ENCODE measurements at places on chromosomes 12 and 14.

- no peak for ATAC-seq
Observed at GRCh38 chr12:19799895-19800602, 360.8 kb downstream of the AEBP2 start.

- ATAC-seq = no peak
Observed at GRCh38 chr12:64616201-64616600, 5.9 kb downstream of the RASSF3 start.

GRCh38 chr12:97748298-97748697, 285.7 kb downstream of the RMST start:
- ATAC-seq = peak; percentile 28

GRCh38 chr12:32397696-32398095, 1.7 kb upstream of the FGD4 start:
- no peak for ATAC-seq

DNA sequence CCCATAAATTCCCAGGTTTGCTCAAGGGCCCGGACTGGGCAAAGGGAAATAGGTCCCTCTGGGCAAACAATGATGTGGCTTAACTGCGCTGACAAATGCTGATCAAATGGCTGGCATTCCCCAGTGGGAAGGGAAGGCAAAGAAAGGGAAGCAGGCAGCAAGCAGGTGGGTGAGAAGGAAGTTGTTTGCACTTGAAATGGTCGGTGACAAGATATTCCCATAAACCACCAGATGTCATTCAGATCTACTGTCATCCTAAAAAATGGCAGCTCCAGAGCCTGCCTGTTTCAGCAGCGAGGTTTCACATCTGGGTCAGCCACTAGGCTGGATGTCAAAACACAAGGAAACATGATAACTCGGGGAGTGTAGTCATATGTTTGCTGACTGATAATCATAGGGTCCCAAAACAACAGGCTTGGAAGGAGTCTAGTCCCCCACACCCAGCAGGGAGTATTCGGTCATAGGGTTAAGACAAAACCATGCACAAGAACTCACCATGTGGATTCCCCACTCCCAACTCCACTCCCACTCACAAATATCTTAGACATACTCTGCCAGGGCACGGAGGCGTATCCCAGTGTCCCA, 37.9 kb upstream of the MDM1 start:
- ATAC-seq = no peak

- no peak for ATAC-seq
Observed at GRCh38 chr12:80316222-80316621, 127.8 kb upstream of the PTPRQ start.

DNA sequence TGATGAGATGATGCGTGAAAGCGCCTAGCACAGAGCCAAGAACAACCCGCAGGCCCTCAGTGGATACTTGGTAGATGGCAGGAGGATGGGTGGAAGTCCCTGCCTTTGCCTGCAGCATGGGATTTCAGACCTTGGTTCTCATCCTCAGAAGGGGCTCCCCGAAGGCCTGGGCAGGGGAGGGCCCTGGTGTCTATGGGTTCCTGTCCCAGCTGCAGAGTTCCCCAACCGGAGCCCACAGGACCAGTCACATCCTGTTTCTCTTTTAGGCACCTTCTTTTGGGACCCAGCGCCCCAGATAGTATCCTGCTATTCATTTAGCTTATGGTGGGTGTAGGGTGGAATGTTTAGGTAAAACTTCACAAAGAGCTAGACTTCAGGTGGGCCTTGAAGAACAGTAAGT, 55.5 kb downstream of the CALM1 start:
- ATAC-seq = no peak

DNA sequence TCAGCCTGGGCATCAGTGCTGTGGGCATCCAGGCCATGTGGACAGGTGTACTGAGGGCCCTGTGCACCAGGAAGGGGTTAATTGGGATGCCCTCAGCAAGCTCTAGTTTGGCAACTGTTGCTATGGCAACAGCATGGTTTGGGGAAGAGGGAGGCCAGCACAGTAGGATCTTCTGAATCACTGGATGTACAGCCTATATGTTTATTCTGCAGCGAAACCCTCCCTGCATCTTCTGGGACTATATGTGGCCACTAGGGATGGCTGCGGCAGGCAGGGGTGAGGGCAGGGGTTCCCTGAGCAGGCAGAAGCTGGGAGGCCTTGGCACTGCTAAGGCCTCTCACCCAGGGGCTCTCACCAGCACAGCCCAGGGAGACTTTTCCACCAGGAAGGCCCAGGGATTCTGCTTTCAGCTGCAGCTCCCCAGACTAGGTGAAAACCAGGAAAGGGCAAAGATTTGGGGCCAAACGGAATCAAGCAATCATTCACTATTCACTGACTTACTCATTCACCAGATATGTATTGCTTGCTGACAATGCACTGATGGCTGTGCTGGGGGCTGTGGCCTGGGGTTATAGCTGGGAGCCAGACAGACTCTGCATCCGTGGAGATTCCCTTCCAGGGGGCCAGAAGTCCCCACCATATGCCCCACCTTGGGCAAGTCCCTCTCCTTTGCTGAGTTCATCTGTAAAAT, 42.8 kb downstream of the IRF2BPL start:
- ATAC-seq = no peak

- no peak for ATAC-seq
Observed at GRCh38 chr14:33435911-33436689, 497.4 kb downstream of the NPAS3 start.

DNA sequence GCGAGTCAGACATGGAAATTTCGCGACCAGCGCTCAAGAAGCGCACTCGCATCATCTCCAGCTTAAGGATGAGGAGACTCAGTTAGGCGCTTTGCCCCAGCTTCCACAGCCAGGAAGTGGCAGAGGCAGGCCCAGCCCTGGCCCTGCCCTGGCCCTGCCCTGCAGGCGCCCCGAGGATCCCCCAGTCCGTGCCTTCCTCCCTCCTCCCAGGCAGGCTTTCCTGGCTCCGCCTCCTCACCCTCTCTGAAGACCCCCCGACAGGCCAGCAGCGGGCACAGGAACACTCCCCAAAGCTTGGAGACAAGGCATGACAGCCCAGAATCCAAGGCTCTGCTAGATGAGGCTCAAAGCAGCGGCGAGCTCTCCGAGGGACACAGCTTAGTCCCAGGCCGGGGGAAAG, 25.1 kb downstream of the UBR7 start:
- ATAC-seq = no peak

GRCh38 chr12:388541-389141, 479 bp downstream of the KDM5A start:
- peak; percentile 4 for ATAC-seq

DNA sequence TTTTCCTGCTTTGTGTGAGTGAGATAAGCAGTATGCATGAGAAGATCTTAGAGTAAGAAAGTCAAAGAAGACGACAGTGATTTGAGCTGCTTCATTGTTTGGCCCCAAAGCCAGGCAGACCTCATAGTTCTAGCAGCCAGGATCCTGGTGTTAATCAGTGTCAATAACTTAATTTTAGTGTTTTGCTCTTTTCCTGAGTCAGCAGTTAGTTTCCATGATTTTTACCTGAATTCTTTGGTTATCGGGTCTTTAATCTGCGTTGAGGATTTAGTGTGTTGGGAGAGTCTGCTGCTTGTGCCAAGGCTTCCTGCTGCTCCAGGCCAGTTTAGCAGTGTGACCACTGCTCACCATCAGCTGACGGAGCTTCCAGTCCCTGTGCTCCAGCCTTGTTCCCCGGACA, 241.6 kb upstream of the SOX5 start:
- ATAC-seq = no peak

- no peak for ATAC-seq
Observed at GRCh38 chr14:53432378-53432802, 279.3 kb upstream of the DDHD1 start.

Measured in gastroesophageal sphincter (tissue), 4 donors.